ENCODE measurements at places on chromosomes 3 and 15.

DNA sequence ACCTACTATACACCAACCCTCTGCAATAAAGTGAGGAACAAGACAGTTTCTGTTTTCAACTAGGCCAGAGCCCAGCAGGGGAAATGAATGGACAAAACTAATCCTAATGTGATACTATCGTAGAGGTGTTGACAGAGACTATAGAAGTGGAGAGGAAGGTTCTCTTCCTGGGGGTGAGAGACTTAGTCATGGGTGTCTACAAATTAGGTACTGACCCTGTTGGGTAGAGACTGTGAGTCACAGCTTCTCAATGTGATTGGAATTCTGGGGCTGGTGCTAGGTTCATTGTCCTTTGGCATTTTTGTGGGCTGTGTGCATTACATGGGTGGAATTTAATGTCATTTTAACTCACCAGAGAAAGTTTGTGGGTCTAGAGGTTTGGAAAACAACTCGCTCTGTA is 79.3 kb downstream of the ADAMTSL3 start:
- DNase-seq, result no peak

- peak; percentile 97 for DNase-seq
Observed at GRCh38 chr3:66500576-66501482, at the start of gene LRIG1. TSS of gene LRIG1 (minus strand) at chr3:66501022. CDS start at chr3:66500407, 615 bp downstream.

- DNase-seq, result no peak
Observed at GRCh38 chr15:66780172-66780972, 78.3 kb downstream of the SMAD6 start.

GRCh38 chr3:147903026-147903425 is 493.9 kb downstream of the ZIC1 start:
- no peak for DNase-seq

GRCh38 chr3:184635126-184635525 is 73.5 kb downstream of the EPHB3 start:
- DNase-seq, result no peak

- no peak for DNase-seq
Observed at GRCh38 chr3:12247411-12247810, 41.5 kb upstream of the PPARG start.

DNA sequence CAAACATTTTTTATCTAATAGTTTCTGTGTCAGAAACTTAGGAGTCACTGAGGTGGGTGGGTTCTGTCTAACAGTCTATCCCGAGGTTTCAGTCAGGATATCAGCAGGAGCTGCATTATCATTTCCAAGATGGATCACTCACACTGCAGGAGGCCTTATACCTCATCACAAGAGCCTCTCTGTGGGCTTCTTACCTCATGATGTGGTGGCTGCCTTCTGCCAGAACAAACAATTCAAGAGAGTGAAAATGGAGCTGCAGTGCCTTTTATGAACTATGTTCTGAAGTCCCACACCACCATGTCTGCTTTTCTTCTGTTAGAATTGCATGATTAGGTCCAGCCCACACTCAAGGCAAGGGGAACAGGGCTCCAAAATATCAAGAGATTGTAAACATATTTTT is 27.9 kb downstream of the RFX7 start:
- DNase-seq, result no peak

DNA sequence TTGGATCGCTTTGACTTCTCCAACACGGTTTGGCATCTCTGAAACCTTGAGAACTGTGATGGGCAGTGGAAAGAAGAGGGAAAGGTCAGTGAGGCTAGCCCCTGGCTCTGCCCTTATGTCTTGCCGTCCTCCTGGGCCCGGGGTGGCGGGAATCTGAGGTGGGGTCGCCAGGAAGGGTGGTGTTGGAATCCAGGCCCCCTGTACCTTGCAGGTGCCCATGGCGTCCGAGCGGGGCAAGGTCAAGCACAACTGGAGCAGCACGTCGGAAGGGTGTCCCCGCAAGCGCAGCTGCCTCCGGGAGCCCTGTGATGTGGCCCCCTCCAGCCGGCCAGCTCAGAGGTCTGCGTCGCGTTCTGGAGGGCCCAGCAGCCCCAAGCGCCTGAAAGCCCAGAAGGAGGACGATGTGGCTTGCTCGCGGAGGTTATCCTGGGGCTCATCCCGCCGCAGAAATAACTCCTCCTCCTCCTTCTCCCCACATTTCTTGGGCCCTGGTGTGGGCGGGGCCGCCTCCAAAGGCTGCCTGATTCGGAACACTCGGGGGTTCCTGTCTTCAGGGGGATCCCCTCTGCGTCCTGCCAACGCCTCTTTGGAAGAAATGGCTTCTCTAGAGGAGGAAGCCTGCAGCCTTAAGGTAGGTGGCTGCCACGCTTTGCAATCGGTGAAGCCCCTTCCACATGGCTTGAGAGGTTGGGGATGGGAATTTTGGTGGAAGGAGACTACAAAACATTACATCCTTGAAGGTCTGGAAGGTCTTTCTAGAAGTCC is 907 bp downstream of the TATDN2 start:
- DNase-seq, result peak; percentile 40

- no peak for DNase-seq
Observed at GRCh38 chr3:176861137-176861536, 336.1 kb downstream of the TBL1XR1 start.

DNA sequence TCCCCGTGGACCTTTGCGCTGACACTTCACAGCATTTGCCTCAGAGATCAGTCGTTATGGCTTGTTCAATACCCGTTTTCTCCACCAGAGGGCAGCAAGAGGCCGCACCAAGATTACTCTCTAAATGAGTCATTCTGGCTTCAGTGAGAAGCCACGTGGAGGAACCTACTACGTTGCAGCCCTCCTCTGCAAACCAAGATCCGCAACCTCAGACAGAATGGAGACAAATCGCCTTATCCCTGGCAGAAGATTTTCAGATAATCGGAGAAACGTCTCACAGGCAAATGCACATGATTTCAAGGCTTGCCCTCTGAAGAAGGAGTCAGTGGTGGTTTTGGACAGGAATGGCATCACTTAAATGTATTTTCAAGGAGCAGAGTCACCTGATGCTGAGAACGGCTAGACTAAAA is 60.5 kb downstream of the GTPBP8 start:
- peak; percentile 93 for DNase-seq

DNA sequence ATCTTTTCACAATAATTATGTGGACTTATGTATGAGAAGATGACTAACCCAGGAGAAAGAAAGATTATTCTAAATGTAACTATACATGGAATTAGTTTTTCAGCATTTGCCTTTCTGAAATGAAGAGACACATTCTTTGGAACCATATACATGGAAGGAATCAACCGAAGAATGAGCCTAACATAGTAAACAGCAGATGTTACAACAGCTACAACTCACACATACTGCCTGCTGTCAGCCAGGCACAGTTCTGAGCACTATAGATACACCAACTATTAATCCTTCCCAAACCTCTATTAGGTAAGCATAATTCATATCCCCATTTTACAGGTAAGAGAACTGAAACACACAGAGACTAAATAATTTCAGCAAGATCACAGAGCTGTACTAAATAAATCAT is 840.0 kb downstream of the ROBO1 start:
- DNase-seq, result no peak

DNA sequence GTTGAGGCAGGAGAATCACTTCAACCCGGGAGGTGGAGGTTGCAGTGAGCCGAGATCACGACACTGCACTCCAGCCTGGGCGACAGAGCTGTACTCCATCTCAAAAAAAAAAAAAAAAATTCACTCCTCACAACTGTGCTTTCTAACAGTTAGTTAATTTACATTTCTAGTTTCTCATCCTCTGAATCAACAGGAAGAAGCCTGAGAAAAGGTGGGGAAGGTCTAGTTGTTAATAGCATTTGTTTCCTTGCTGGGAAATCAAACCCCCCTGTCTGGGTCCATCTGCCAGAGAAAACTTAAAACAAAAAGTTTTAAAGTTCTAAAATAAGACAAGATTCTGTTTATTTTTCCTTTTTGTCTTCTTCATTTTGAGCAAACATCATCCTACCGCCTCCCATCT is 62.3 kb downstream of the TMEM39A start:
- no peak for DNase-seq

GRCh38 chr3:168864107-168865021 is 768.6 kb upstream of the GOLIM4 start:
- DNase-seq, result no peak

- DNase-seq, result peak; percentile 63
Observed at GRCh38 chr3:71226565-71227269, 356.8 kb downstream of the FOXP1 start.

DNA sequence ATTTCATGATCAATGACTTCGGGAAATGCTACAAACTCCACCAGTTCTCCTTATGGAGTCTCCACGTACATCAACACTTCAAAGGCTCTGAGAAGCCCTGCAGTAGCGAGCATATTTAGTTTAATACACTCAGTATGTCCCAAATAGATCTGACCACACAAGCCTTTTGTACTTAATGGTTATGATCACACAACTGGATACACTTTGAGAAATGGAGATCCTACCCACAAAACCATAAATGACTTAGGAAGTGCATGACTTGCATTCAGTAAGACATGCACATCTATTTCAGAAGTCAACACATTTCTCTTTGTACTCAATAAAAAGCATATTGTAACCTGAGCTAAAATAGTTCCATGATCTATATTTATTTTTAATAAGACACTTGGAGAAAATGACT is 103.6 kb upstream of the SPATA12 start:
- DNase-seq, result no peak

- no peak for DNase-seq
Observed at GRCh38 chr15:82135638-82136037, 89.8 kb upstream of the MEX3B start.

DNA sequence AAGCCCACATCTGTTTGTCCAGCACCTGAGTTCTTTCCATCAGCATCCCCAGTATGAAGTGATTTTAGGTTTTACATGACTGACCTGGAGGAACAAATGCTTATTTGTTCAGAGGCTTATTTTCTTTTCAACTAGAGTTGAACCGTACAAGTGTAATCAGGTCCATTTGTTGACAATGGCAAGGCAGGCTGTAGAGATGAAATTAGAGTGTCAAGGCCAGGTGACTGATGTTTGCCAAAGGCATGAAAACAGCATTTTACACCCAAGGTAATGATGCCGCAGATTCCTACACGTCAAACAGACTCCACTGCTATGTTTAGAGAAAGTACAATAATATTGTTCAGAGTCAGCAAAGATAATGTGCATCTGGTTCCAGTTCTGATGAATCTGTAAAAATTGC is 96.5 kb downstream of the KCNAB1 start:
- DNase-seq, result no peak

DNA sequence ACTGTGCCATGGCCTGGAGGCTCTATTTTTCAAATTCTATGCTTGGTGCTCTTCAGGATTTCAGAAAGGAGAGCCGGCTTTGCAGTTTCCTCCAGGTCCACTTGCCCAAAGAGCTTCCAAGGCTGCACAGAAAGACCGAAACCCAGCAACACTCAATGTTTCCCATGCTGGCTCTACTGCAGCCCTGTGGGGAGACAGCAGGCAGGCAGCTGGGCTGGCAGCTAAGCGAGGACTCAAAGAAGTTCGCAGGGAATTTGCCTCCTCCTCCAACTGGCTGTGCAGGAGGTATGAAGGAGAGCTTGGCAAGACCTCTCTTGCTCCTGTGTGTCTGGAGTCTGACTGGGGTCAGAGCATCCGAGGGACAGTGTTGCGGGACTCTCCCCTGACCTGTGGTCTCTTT is 17.4 kb upstream of the ITGA11 start:
- no peak for DNase-seq

DNA sequence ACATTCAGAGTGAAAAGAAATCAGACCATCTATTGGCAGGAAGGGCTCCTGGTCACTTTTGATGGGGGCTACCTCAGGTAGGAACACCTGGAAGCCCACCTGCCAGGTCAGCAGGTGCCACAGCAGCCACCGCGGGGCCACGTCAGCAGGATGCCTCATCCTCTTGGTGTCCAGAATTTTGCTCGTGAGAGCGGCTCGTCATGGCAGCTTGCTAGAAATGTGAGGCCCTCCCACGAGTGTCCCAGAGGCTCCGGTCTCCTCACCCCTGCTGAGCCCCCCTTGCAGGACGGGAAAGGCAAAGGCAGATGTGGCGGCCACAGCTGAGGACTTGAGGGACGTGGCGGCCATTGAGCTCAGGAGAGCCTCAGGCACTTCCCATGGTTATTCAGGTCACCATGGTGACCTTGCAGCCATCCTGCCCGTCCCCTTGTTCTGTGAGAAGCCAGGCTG is 129.4 kb downstream of the LRRK1 start:
- DNase-seq, result no peak

DNA sequence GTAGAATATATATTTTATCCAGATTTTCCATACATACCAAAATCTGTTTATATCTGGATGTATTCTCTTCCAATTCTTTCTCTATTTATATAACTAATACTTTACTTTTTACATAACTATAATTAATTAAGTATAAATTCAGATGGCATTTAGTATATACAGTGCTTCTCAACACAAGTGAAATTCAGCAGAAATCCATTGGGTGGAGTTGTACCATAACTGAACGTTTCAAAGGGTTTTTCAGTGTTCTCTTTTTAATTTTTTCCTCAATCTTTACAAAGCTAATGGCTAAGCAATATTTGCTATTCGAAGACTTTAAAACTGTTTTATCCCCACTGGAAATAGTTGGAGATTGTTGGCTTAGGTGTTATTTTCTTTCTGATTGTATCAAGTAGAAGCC is 13.9 kb upstream of the ZBBX start:
- DNase-seq, result no peak

DNA sequence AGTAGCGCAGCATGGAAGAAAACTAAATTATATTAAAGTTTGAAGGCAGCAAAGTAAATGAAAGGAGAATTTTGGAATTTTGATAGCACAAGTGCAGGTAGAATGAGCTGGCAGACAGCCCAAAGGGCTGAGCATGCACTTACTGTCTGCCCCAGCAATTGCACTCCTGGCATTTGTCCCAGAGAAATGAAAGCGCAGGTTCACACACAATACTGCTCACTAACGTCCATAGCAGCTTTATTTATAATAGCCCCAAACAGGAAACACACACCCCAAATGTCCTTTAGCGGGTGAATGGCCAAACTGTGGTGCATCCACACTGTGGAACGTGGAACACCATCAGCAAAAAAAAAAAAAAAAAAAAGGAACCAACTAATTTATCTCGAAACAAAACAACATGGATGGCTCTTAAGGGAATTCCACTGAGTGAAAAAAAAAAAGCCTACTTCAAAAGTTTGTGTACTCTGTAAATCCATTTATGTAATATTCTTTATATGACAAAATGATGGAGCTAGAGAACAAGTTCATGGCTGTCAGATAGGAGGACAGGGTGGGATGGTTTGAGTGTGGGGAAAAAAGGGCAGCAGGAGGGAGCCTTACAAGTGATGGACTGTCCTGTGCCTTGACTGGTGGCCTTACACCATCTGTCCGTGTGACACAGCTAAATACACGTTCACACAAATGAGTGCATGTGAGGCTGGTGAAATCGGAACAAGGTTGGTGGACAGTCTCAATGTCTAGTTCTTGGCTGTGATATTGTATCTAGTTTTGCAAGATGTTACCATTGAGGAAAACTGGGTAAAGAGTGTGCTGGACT is 6.0 kb upstream of the TM2D3 start:
- DNase-seq, result no peak

DNA sequence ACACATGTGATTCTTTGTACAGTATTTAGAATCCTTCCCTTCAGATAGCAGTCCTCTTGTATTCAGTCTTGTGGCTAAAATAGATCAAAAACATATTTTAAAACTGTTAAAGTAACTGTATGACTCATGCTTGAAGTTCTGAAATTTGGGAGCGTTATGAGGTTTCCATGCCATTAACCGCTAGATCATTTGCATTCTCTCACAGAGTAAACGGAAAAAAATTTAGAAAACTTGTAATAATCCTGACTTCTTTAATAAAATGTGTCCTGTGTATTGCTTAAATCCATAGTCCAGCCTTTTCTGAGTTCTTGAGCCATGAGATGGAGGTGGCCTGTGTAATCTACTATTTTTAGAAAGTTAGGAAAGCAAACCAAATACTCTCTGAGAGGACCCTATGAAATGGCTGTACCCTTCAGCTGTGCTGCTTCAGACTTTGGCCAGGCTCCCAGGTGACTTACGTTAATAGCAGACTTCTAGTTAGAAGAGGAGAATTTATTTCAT is 33.8 kb downstream of the MBNL1 start:
- DNase-seq, result peak; percentile 54

All from suppressor macrophage treated with lipopolysaccharide for 4 hours (primary cell).